Neuronal stem cell (in vitro differentiated cells): ENCODE measurements at places on chromosomes 6 and 20.

GRCh38 chr6:79082304-79082703 lies 4.2 kb upstream of the PHIP start:
- DNase-seq: no peak

DNA sequence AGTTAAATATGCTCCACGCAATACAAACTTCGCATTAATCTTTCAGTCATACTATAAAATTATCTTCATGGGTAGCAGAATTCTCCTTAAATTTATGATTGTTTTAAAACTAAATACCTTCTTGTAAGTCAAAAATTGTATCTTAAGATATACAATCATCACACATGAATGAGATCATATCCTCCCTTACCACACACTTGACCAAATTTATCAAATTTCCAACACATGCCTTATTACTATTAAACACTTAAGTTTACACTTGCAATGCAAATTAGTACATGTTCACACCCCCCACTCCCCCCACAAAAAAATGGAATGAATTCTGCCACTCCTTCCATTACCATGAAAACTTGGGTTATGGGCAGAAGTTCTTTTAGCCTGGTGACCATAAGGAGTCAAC lies 13.8 kb downstream of the RANBP9 start:
- DNase-seq: no peak

DNA sequence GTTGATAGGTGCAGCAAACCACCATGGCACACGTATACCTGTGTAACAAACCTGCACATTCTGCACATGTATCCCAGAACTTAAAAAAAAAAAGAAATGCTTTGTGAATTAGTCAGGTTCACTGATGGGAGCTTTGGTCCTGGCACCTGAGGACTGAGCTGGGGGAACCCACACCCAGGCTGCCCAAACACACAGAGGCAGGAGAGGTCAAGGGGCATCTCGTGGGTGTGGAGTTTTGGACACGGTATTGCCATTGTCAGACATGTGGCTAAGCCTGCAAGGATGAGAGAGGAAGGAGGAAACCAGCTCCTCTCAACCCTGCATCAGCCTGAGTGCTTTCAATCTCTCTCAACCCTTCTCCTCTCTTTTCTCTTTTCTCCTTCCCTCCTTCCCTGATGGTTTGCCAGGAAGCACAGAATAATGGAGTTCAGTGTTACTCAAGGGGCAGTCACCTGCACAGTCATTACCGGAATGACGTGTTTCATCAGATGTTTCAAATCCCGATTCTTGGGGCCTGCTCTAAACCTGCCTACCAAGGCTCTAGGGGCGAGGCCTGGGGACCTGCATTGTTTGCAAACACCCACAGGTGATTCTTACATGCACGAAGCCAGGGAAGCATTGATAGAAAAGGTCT lies 89.9 kb upstream of the NEDD9 start:
- no peak for DNase-seq

- DNase-seq: no peak
Observed at GRCh38 chr20:37755665-37756064, 61.8 kb downstream of the CTNNBL1 start.

- no peak for DNase-seq
Observed at GRCh38 chr6:42781546-42781795, 381 bp upstream of the BICRAL start.
